ENCODE measurements at places on chromosomes 1 and 21.

DNA sequence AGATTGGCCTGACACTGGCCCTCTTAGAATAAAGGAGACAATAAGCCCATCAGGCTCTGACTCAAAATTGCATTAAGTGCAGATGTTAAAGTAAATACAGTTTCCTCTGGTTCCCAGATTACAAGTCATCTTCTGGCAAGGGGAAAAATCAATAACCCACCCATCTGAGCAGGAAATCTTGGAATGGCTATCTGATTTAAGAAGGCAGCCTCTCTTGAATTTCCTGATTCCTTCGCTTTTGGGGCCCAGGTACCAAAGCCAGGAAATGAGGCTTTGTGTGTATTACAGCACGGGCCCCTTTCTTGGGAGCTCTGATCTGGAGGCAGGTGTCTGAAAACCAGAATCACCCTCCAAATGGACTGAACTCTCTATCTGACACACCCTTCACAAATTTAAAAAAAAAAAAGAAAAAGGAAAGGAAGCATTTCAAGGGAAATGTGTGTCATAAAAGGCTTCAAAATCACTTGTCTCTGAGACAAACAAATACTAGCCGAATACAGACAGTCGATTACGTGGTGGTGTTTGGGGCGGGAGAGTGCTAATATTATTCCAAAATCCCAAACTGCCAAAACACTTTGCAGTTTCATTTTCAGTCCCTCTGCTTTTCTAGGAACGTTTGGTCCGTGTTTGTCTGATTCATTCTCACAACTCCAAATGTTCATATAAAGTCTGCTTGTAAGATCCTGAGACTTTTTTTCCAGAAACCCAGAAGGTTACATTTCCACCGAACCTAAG is 240.9 kb upstream of the CAMK1G start:
- no peak for DNase-seq

DNA sequence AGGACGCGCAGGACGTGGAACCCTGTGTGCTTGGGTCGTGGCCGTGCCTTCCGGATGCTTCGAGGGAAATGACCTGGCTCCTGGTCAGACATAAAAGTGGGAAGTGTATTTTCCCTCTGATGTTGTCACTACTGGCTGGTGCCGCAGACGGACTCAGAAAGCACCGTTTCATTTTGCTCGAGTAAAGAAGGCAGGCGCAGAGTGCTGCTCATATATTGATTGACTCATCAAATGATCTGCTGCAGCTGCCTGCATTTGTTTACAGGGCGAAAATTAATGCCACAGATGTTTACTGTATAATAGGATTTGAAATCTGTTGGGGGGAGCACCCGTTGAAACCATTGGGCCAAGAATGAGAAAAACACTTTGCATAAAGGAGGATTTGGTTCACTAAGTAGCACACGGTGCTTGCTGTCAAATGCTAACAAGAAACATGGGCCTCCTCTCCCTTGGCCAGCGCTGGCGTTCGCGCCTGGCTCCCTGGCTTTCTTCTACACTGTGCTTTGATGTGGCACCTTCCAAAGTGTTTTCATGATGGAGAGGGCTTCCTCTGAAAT is 365.5 kb downstream of the CAMTA1 start:
- DNase-seq: no peak

DNA sequence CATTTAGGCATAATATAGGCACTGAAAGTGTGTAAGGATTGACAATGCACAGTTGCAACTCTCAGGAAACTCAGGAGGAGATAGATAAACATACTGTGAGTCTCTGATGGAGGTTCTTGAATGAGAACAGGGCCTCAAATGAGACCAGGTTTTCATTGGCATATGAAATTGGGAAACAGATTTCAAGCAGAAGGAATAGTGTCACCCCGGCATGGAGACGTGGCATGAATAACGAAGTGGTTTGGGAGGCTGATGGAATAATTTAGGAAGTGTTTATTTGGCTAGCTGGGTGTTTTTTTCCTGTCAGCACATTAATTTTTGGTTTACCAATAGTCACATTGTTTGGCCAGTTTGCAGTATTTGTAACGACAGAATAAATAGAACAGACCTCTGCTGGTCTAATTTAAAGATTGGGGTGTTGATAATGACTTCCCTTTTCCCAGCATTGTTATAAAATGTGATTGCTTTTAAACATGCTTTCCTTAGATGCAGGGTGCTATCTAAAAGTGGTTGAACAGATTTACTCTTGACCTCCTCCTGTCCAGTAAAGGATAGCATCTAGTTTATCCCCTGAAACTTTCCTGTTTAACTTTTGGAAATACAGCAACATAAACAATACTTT is 132.0 kb downstream of the C1orf21 start:
- no peak for DNase-seq

DNA sequence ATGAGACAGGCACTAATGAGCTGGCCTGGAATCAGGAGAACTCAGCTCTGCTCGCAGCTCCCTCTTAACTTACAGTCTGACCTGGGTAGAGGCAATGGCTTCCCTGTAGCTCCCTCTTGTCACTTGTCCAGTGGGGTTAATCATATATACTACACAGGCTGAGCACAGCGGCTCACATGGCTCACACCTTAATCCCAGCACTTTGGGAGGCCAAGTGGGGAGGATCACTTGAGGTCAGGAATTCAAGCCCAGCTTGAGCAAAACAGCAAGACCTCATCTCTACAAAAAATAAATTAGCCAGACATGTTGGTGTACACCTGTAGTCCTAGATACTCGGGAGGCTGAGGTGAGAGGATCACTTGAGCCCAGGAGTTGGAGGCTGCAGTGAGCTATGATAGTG is 4.2 kb downstream of the S100A6 start:
- no peak for DNase-seq

GRCh38 chr1:44377925-44378784 is 23.1 kb upstream of the ERI3 start:
- DNase-seq: peak; percentile 68

Data from NCI-H524 (cell line).